ENCODE measurements at places on chromosomes 13 and 19.

GRCh38 chr13:109728791-109729731, 57.3 kb downstream of the IRS2 start:
- no peak for DNase-seq

- DNase-seq: peak; percentile 38
These were observed at the start of gene CGB7 for GRCh38 chr19:49057636-49058234. Gene CGB7 (minus strand): TSS chr19:49057749. CDS start chr19:49055375, 2,374 bp downstream.

DNA sequence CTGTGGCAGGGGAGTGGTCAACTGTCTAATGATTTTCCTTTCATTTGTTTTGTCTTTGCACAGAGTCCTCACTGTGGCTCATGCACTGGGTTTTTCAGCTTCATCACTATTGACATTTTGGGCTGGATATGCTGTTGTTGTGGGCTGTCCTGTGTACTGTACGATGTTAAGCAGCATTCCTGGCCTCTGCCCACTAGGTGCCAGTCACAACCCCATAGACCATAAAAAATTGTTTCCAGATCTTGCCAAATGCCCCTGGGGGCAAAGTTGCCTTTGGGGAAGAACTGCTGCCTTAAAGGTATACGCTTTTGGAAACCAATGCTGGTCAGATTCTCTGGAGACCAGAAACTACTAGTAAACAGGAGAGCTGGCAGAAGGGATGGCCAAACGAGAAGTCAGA, 310.4 kb downstream of the SPRY2 start:
- DNase-seq: no peak

DNA sequence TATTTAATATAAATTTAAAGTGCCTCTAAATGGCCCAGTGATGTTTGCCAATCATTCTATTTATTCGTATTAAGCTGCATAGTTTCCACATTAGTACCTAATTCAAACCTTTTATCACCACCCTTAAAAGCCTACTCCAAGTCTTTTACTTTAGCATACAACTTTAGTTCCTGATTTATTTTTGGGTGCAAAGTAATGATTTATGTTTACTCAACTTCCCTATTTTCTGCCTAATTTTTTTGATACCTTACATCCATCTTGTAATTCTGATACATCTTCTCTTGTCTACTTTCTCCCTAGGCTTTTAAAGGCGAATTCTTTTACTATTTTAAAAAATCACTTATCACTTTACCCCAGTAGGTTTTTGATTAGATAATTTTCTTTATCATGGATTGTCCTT, 2651.1 kb upstream of the PCDH20 start:
- no peak for DNase-seq

GRCh38 chr13:96795670-96796069, 198.6 kb downstream of the OXGR1 start:
- DNase-seq: no peak

DNA sequence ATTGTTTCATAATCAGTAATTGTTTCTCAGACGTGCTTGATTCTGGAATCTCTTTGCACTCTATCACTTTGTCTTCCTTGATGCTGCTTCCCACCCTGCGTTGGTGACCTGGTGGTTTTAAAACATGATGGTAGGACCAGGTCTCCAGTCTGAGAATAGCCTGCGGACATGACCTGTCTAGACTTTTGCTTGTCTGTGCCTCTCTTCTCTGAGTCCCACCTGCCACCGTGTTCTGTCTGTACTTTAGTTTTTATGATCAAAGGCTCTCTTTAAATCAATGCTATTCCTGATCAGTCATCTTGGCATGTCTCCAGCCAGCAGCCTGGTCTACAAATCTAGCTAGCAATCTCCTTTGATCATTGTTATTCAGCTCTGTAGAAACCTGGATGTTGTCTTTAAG, 933.9 kb downstream of the DIAPH3 start:
- DNase-seq: no peak

GRCh38 chr13:27354379-27354778, 70.0 kb upstream of the GTF3A start:
- no peak for DNase-seq

GRCh38 chr13:51034906-51035305, 76.2 kb downstream of the C13orf42 start:
- no peak for DNase-seq

DNA sequence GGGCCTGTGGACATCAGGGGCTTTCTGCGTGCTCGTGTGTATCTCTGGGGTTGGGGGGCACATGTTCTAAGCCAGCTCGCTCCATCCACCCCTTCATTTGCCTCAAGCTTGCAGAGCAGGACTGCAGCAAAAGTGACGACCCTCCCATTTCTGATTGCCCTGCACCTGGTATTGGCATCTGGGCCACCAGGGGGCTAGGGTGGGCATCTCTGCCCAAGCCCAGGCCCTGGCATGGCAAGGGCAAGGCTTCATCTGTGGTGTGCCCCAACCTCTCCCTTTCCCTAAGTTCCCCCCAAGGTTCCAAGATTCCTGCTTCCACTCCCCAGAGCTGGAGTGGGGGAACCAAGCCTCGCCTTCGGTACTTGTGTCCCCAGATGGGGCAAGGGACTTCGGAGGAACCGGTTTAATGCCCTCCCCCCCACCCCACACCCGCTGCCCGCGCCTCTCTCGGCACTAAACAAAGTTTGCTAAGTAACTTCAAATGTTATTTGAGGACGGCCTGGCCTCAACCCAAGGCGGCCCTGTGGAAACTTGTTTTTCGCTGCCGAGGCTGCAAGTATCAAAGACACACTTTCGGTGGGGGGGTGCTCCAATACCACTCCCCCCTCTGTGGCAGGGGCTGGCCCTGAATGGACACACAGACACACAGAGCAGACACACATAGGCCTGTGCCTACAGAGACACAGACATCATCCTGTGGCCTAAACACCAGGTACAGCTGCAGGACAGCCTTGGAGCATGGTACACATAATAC, 12.2 kb downstream of the NFIX start:
- no peak for DNase-seq

GRCh38 chr13:42907745-42908144, 84.3 kb downstream of the EPSTI1 start:
- DNase-seq: no peak

- no peak for DNase-seq
These were observed 24.5 kb downstream of the SAE1 start for GRCh38 chr19:47155148-47155547.

- no peak for DNase-seq
These were observed 137.3 kb upstream of the TMTC4 start for GRCh38 chr13:100811928-100812327.

DNA sequence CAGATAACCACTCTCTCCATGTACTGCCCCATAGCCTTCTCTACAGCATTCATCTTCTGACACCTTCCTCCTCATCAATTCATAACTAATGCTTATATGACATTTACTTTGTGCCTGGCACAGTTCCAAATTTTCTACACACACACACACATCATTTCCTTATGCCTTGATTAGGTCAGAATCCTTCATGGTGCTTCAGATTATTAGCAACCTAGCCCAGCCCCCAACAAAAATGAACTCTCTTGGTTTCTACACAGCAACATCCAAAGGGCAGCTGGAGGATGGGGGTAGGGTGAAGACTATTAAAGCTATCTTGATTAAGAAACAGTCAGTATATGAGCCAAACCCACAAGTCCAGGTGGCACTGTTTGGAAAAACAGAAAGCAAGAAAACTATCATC, 3.7 kb downstream of the RUBCNL start:
- DNase-seq: no peak

GRCh38 chr13:52104624-52105023, 24.2 kb downstream of the NEK5 start:
- no peak for DNase-seq

DNA sequence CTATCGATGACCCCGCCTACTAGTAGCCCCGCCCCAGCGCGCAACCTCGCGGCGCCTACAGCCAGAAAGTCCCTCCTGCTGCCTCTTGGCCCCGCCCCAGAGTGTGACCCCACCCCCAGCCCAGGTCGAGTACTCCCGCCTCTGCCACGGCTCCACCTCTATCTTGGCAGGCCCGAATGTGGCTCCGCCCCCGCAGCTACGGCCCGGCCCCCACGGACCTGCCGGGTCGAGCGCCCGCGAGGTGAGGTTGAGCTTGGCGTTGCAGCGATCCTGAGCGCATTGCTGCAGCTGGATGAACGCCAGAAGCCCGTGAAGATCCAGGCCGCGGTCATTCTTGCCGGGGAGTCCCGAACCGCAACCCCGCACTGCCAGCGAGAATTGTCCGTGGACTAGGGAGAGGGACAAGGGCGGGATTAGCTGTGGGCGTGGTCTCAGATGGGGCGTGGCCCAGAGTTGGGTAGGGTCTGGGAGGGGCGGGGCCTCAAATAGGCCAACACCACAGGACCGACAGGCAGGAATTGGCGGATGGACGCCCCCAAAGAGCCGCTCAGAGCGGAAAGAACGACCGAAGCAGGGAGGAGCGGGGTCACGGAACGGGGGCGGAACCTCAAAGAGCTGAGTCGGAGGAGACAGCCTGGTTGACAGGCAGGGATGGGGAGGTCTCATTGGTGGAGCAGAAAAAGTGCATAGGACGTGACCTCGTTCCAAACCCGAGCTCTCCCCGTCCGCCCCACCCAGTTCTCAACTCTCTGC, 1.9 kb downstream of the LYPD3 start:
- peak; percentile 100 for DNase-seq

GRCh38 chr13:28248080-28248479, 109.7 kb downstream of the PAN3 start:
- no peak for DNase-seq

DNA sequence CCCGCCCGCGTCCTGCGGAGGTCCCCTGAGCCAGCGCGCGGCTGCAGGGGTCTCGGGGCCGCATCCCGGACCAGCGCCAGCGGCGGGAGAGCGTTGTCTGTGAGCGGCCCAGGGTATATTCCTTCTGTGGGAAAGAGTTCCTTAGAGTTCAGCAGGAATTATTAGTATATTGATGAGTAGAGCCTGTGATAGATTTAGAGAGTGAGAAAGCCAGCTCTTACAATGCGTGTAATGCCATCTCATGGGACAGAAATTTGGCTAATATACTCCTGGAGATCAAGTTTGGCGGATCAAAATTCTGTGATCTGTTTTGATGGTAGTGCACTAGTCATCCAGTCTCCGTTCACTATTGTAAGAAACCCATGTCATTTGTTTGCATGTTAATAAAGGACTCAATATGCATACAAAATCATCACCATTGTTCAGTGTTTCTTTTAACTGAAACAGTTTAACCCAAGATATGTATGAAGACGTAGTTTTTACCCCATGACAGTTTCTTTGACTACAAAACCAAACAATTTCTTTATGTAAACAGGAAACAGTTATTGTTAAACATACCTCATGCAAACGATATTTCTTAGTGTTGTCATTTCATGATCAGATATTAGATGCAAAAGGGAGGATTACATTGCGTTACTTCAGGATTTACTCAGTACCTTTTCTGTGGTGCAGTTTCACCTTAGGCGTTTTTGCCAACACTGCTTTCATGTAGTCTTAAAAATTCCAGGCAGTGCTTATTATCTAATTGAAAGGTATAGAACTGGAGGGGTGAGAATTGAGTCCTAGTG, 9.9 kb downstream of the TNFRSF19 start:
- no peak for DNase-seq

- DNase-seq: no peak
These were observed 1.6 kb downstream of the MZF1 start for GRCh38 chr19:58571575-58571947.

DNA sequence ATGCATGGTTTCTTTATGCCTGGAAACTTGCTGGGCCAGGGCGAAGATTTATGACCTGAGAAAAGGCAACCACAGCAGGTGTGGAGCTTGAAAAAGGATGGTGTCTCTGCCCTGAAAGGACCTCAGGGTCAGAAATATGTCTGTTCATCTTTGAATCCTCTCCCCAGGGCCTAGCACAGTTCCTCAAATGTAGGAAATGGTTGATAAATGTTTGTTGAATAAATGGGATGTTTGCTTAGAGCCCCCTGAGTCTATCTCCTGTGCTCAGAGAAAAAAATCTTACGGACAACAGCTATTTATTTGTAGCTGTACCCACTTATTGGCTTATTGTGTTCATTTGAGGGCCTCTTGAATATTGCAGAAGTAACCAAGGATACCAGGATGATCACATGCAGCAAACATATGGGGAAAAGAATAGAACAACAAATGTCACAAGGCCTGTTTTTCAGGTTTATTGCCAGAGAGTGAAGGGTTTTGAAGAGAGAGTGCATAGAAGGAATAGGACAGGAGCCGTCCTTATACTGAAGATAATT, 114.5 kb downstream of the KLF5 start:
- DNase-seq: no peak

DNA sequence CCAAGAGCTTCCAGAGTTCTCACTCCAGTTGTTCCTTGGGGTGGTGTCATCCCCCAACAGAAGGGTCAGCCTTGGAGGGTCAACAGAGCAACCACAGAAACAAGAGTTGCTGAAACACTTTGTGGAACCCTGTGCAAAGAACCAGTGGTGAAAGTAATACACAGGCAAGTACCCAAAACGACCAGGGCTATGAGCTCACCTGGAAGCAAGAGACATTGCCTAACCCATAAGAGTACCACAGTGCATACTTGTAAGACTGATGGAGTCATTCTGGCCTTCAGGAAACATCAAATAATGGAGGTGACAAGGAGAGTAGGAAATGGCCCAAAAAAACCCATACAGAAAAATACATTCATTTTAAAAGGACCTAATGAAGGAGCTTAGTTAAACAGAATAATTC, 184.3 kb upstream of the TSC22D1 start:
- no peak for DNase-seq

- no peak for DNase-seq
These were observed 13.9 kb downstream of the FOXO1 start for GRCh38 chr13:40652588-40652940.

DNA sequence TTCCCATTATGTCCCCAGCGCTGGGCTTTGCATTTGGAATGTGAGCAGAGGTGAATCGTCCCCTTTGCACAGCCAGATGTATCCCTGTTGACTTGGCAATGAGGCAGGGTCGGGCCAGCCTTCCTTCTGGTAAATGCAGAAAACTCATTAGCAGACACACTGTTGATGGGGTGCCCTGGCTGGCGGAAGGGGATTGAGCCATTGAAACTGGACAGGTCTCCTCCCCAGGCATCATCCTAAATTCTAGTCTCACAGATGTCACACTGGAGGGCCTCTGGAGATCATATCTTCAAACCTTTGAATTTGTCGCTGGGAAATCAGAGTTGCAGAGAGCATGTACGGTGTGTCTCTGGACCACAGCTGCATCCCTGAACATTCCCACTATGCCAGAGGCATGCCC, 219.5 kb upstream of the TSHZ3 start:
- no peak for DNase-seq

DNA sequence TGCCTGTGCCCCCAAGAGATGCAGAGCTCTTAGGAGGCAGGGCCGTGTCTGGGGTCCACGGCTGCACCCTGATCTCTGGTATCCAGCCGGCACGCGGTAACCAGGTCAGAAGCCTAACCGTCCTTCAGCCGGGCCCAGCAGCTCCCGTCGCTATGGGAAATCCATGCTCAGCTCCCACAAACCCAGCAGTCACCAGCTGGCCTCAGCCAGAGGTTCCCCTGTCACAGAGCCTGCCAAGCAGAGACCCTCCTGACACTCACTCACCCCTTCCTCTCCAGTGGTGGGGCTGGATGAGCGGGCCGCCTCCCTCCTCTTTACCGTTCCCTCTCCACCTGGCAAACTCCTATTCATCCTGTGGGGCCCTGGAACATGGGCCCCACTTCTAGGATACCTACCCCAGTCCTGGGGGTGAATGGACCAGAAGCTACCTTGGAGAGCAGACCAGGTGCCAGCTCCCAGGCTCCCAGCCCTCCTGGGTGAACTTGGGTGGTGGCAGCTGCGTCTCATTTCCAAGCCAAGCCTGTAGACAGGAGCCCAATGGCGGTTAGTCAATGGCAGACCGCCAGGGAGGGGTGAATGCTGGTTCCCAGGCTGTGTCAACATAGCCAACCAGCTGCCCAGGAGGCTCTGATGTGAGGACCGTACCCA, 21.4 kb upstream of the TCF3 start:
- no peak for DNase-seq
